ENCODE measurements at places on chromosomes 16 and 17. TPM values are rescaled to one million over a fixed set of nuclear protein-coding genes. Genes with fewer than 3 reads are reported as not detected.

The CCL15 gene
- not detected for total RNA-seq

The NUPR1 gene
- not detected for total RNA-seq

The TBC1D3H gene
- not detected for total RNA-seq

The CSH2 gene
- total RNA-seq, result not detected

The HOXB2 gene
- total RNA-seq, result 5.6 TPM

The ARL5C gene
- not detected for total RNA-seq

The PIPOX gene
- total RNA-seq, result 3.3 TPM

The ARHGDIG gene
- not detected for total RNA-seq

The MMP28 gene
- total RNA-seq, result 10.6 TPM

The KRT33B gene
- total RNA-seq, result not detected

The CCL11 gene
- not detected for total RNA-seq

The MT1X gene
- 2.3 TPM for total RNA-seq

The TERB1 gene
- total RNA-seq, result 0.10 TPM

The GLP2R gene
- total RNA-seq, result 0.15 TPM

The HSF4 gene
- 5.7 TPM for total RNA-seq

The DNASE1 gene
- 33.9 TPM for total RNA-seq

The HSPB9 gene
- total RNA-seq, result not detected

DNA sequence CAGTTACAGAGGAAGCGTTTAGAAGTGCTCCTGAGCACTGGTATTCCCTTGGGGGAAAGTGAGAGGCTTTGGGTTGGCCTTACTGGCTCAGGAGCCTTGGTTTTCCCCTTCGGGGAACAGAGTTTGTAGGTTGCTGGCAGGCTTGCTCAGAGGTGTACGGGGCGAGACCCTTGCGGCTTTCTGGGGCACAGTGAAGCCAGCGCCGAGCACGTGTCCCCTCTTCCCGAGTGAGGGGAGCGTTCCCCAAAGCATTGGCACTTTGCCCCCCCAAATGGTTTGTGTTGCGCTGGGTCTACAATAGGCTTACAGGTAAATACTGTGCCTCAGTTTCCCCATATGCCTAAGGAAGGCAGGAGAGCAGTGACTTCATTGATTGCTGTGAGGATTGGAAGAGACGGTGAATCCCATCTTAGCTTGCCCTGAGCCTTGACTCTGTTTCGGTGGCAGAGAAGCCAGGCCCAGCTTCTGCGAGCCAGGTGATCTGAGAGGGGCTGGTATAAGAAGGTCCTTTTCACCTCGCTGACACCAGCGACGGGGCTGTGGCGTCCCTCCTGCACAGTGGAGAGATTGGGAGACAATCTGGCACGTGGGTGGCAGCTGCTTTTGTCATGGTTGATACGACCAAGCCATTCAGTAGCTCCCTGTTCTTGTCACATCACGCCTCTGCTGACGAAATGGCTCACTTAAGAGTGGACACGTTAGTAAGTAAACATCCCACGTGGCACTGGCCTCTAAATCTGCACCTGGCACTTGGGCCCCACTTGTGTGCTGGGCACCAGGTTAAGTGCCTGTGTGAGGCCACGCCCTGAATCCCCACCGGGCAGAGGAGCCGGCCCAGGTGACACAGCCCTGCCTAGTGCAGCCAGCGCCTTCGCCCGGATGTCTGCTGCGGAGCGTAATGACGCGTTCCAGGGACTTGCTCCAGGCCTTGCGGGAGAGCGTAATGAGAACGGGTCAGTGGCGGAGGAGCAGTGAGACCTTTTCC, 55.0 kb downstream of the MEAK7 start:
- DNase-seq, result no peak

- DNase-seq, result no peak
These were observed 18.0 kb downstream of the CA5A start for GRCh38 chr16:87918338-87918737.

DNA sequence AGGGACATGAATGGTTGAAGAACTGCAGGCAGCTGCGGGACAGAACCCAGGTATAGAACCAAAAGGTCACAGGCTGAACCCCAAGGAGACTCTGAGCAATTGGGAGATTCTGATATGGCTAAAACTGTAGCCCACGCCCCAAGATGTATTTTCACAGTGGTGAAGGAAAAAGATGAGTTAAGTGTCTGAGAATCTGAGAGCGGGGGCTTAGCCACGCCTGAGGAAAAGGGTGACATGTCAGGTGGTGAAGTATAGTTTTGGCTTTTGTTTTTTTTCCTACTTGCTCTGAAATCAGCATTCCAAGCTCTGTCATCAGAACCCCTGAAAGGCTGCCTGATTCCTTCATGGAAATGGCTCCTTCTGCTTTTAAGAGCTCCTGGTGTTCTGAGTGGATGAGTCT, 73.3 kb downstream of the AKAP1 start:
- DNase-seq, result no peak

DNA sequence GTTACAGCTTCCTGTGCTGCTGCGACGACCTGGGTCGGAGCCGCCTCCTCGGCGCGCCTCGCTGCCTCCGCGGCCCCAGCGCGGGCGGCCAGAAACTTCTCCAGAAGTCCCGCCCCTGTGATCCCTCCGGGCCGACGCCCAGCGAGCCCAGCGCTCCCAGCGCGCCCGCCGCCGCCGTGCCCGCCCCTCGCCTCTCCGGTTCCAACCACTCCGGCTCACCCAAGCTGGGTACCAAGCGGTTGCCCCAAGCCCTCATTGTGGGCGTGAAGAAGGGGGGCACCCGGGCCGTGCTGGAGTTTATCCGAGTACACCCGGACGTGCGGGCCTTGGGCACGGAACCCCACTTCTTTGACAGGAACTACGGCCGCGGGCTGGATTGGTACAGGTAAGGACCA, 746 bp downstream of the HS3ST2 start:
- peak; percentile 14 for DNase-seq

GRCh38 chr16:19431636-19432340, 14.1 kb downstream of the TMC5 start:
- no peak for DNase-seq

DNA sequence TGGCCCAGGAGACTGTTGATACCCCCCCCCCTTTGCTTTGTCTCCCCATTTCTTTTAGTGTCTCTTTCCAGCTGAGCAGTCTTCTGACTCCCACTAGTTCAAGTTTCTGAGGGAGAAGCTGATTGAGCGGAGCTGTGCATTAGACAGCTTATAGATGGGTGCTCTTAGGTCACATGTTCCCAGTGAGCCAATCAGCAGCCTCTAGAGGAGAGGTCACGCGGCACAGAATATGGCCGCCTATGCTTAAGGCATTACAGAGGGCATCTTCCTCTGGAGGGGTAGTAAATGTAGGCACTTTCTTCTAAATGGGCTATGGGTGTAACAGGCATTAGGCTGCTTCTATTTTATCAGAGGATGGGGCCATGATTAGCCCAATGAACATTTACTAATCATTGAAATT, 131.6 kb downstream of the CDH13 start:
- no peak for DNase-seq

DNA sequence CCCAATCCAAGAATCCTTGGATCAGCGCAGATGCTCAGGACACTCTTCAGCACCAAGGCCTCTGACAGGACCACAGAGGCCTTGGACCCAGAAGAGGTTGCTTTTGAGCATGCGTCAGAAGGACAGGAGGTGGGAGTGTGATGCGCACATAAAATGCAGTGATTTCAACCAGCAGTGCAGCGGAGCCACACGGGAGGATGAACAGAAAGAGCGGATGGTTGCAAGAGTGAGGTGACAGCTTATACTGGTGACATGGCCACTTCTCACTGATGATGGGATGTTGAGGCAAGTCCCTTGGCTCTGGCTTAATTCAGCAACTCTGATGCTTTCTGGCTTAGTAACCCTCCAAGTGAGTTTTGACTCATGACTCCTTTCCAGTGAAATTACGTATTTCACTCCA, 25.2 kb upstream of the ERN1 start:
- DNase-seq, result no peak

- DNase-seq, result peak; percentile 35
These were observed 737 bp downstream of the NUDT16L1 start for GRCh38 chr16:4693956-4694641.

GRCh38 chr16:54957403-54958166, 26.9 kb downstream of the IRX5 start:
- peak; percentile 32 for DNase-seq

DNA sequence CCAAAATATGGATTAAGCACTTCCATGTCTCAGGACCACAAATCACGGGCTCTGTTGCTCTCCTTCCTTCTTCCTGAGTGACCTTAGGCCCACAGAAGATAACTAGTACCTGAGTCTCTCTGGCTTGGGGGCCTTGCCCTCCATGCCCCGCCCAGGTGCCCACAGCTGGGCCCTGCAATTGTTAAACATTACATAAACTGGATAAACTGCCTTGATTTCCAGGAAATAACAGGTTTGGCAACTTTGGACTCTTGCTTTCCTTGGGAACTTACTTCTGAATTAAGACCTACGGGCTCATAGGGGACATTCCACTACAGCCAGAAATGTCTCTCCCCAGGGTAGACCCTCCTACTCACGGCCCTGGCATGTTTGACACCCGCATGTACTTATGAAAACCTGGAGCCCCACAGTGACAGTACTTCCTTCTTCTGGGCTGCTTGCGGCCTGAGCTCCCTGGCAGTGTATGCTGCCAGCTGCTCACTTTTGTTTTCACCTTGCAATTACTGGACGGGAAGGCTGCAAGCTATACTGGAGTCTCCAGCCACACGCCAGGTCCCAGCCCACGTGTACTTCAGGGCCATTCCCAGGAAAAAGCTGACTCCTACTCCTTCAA, 2.3 kb upstream of the UBALD2 start:
- DNase-seq, result no peak

DNA sequence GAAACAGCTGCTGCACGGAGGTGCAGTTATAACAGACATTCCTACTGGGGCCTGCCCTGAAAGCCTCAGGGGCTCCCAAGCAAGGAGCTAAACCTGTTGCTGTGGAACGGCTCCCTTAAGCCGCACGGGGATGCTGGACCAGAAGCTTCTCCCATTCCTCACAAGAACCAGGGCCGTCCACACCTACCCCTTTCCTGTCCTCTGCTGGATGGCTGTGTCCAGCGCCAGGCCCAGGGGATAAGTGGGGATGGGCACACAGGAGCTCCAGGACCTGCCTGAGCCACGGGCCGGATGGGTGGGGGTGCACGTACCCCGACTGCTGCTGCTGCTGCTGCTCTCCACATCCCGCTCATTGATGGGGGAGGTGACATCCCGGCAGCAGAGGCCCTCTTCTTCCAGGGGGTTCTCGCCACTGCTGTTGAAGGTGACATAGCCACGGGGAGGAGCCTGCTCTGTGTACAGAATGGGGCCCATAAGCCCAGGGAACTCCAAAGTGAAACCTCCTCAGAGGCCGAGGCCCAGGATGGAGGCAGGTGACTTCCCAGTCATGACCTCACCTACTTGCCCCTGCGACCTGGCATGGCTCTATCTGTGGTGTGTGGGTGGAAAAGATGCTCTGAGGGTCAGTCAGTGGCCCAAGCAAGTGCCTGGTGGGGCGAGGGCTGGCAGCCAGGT, 8.6 kb downstream of the NUDT16L1 start:
- DNase-seq, result no peak

GRCh38 chr17:559551-560431, 154.8 kb downstream of the VPS53 start:
- no peak for DNase-seq

DNA sequence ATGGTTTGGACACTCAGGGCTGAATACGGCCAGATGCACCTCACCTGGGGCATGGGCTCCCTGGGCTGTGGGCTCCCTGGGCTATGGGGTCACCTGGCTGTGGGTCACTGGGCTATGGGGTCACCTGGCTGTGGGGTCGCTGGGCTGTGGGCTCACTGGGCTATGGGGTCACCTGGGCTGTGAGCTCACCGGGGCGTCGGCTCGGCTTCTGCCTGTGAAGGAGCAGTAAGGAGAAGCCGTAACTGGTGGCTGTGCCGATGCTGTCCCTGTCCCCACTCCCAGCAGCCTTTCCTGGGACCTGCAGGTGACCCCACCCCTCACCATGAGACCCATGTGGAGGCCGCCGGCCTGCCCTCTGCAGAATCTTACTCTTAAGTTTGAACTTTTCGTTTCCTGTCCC, 1.9 kb upstream of the PERCC1 start:
- no peak for DNase-seq

GRCh38 chr16:71460236-71460635, 1.8 kb downstream of the ZNF23 start:
- DNase-seq, result no peak

- no peak for DNase-seq
These were observed 1.8 kb downstream of the ZNRF1 start for GRCh38 chr16:75000481-75001081.

GRCh38 chr17:50465635-50466034, 3.0 kb downstream of the CHAD start:
- DNase-seq, result no peak

GRCh38 chr17:68277807-68278206, 13.1 kb downstream of the SLC16A6 start:
- DNase-seq, result no peak

- no peak for DNase-seq
These were observed 8.8 kb downstream of the SLC26A11 start for GRCh38 chr17:80229011-80229410.

- DNase-seq, result no peak
These were observed 74.6 kb downstream of the AMFR start for GRCh38 chr16:56350491-56351405.

GRCh38 chr16:65716737-65717700, 595.2 kb upstream of the CDH11 start:
- no peak for DNase-seq

DNA sequence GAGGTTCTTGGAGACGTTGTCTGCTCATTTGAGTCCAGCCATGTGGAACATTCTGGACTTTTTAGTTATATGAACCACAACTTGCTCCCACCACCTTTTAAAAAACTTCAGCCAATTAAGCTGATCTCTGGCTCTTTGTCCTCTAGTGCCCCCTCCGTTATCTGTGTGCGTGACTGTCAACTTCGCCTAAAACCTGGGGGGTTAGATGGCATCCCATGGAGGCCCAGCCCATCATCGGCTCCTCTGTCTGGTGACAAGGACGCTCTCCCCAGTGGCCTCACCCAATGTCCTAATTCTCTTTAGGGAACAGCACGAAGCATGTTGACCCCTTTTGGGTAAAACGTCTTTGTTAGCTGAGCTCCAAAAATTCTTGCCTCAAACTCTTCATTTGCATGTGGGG, 341.0 kb upstream of the TNRC6C start:
- DNase-seq, result no peak

DNA sequence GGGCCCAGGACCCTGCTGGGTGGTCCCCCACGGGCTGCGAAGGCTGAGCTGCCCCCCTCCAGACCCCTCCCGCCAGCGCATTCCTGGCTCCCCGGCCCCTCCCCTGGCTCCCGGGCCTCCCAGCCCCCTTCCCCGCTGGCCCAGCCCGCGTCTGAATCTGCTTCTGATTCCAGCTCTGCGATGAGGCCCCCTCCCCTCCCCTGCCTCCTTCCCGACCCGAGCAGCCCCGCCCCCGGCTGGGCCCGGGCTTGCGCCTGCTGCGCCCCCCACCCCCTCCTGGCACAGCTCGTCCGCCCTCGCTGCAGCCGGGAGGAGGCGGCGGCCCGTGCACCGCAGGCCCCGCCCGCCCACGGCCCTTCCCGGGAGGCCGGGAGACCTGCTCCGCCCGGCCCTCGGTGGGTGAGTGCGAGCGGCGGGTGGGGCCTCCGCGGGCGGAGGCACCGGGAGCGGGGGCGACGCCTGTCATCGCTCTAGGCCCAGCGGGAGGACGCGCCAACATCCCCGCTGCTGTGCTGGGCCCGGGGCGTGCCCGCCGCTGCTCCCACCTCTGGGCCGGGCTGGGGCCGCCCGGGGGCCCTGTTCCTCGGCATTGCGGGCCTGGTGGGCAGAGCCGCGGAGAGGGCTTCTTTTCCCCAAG, at the start of gene NTN3:
TSS of gene NTN3 (plus strand) at position 282 of the 637 bp plus-strand sequence. CDS start 405 bp downstream, outside the sequence.
- DNase-seq, result peak; percentile 17

- DNase-seq, result no peak
These were observed 1.3 kb downstream of the SLC16A11 start for GRCh38 chr17:7042501-7043181.

GRCh38 chr16:83952940-83953795, at the start of gene OSGIN1:
TSS of gene OSGIN1 (plus strand) at chr16:83953240. CDS start at chr16:83957672, 4,432 bp downstream.
- no peak for DNase-seq

All from endothelial cell (in vitro differentiated cells).